ENCODE measurements at places on chromosomes 5 and 9.

- no peak for DNase-seq
Measured at GRCh38 chr9:87882627-87883026, at the start of gene SPATA31E1. Gene SPATA31E1, plus strand, starts transcription at chr9:87882877. Its CDS starts 15 bp downstream, at chr9:87882892.

GRCh38 chr5:145118611-145119010, 716.5 kb downstream of the PRELID2 start:
- no peak for DNase-seq

- no peak for DNase-seq
Measured at GRCh38 chr9:71590362-71590761, 178.0 kb downstream of the CEMIP2 start.

- no peak for DNase-seq
Measured at GRCh38 chr5:9233035-9233434, 312.8 kb downstream of the SEMA5A start.

- DNase-seq, result no peak
Measured at GRCh38 chr9:128431207-128431606, 10.6 kb downstream of the CERCAM start.

DNA sequence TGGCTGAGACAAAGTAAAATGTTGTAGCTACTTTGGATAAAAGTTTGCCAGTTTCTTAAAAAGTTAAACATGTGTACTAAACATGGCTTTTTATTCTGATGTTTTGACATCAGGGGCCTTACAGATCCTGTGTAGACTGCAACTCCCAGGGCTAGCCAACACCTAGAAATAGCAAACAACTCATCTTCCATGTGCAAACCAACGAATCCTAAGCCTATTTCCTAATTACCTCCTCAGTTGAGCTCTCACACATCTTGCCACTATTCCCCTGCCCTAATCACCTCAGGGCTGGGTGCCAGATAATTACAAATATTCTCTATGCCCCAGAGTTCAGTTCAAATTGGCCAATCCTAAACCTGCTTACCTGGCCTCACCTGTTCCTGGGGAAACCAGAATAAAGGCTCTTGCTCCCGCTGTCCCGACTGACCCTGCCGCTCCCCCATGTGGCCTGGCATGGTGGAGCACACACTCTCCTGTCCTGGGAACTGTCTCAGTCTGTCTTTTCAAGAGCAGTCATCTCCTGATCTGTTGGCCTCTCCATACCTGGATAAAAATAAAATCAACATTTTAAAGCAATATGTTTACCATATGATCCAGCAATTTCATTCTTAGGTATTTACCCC, 37.1 kb upstream of the FAM169A start:
- no peak for DNase-seq

GRCh38 chr5:127840198-127840524, 137.0 kb downstream of the CCDC192 start:
- no peak for DNase-seq
